ENCODE measurements at places on chromosomes 12 and 14.
A peak's percentile ranks its signal among the peaks of the same experiment; 100 is the strongest.

- DNase-seq = no peak
Observed at GRCh38 chr12:83075471-83075870, 388.8 kb downstream of the TMTC2 start.

DNA sequence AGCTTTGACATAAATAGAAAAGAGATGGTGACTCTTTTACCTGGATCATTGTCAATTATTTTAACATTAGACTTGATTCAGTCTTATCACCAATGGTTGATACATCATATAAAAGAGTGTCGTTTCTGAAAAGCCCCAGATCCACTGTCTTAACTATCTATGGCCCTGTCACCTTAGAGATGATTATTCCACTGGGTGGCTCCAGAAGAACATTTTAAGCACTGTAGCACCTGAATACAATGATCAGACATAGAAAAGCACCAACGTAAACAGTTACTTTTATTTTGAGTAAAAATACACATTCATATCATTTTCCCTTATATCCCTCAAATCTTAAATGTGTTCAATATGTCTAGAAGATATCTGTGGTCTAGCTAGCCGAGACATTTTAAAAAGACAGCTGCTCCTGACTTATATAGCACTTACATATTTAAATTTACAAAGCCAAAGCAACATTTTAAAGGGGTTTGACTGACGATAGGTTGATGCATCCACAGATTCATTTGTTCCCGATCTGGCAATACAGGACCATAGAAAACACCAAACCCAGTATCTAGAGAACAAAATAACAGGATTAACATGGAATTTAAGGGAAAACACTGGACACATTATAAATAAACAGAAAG, 32.9 kb downstream of the TSPAN8 start:
- DNase-seq = no peak

- no peak for DNase-seq
Observed at GRCh38 chr12:108009442-108010070, 119.5 kb upstream of the WSCD2 start.

GRCh38 chr14:53285821-53286220, 132.7 kb upstream of the DDHD1 start:
- no peak for DNase-seq

GRCh38 chr14:31944256-31945073, 132.6 kb upstream of the ARHGAP5 start:
- peak; percentile 97 for DNase-seq

DNA sequence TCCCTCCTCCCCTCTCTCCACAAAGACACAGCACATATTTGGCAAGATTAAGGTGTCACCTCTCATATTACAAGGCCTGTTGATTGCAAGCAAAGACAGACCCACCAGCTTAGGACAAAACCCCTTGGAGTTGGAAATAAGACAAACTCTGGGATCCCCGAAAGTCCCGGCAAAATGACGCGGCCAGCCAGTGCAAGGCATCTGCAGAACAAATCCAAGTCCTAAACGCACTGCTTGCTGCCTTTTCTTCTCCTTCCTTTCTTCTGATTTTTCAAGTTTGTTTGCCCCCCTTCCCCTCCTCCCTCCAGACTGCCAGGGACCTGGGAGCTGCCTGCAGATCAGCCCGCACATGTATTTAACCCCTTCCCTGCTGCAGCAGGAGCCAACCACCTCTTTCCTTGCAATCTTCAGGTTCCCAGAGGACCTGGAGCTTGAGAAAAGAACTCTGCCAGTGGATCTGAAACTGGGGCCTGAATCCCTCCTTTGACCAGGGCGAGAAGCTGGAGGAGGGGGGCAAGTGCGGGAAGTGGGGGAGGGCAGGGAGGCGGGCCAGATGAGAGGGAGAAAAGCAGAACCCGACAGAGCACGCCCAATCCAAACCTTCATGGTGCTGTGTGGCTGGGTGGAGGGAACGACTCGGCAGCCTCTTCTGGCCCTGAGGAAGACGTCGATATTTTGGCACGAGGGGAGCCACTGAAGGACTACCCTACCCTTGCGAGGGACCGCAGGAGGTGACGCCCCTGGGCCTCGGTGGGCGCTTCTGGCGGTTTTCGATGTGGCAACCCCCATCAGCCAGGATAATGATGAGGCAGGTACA, 2.0 kb upstream of the NTF3 start:
- DNase-seq = no peak

DNA sequence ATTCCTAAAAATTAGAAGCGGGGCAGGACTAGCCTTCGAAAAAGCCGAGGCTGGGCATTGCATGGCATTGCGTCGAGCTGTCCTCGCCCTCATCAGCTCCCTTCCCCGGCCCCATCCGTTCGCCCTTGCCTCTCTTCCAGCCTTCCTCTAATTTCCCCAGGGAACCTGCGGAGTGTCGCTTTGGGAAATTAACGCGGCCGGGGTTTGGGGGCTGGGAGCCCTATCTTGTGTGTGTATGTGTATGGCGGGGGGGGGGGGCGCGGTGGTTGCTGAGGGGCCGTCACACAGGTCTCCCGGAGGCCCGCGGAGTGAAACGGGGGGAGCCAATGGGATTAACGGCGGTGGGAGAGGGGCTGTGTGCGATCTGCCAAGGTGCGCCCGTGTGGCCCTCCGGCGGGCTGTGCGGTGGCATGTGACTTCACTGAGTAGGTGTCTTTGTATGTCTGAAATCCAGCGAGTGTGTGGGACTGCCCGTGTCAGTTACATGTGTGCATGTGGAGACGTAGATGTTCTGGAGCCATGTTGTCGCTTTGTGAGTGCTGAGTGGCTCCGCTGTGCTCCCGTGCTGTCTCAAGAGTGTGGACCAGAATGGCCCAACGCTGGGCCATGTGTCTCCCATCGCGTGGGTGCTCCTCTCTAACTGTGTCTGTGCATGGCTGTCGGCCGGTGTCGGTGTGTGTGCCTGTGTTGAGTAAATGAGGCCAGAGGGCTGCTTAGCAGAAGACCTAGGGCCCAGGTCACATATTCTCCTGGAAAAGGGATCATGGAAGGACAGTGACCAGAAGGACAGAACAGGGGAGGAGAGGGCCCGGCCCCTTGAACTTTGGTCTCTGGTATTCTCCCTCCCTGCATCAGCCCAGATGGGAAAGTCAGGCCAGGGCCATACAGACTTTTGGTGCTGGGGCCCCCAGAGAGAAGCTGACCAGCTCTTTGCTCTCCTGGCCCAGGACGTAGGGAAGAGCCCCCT, 1.5 kb downstream of the PTMS start:
- peak; percentile 62 for DNase-seq

DNA sequence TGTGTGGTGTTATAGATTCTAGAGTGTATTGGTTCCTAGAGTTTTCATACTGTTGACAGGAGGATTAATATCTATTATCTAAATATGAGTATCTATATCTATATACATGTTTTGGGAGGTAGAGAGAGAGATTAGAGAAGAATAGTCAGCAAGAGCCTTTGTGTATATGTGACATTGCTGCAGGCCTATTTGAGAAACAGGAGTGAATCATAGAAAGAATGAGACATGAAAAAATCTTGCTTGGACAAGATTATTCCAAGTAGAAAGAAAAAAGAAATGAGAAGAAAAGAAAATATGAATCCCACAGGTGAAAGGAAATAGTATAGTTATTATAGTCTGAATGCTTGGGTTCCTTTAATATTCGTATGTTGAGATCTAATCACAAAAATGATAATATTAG, 720.4 kb downstream of the RERGL start:
- no peak for DNase-seq

DNA sequence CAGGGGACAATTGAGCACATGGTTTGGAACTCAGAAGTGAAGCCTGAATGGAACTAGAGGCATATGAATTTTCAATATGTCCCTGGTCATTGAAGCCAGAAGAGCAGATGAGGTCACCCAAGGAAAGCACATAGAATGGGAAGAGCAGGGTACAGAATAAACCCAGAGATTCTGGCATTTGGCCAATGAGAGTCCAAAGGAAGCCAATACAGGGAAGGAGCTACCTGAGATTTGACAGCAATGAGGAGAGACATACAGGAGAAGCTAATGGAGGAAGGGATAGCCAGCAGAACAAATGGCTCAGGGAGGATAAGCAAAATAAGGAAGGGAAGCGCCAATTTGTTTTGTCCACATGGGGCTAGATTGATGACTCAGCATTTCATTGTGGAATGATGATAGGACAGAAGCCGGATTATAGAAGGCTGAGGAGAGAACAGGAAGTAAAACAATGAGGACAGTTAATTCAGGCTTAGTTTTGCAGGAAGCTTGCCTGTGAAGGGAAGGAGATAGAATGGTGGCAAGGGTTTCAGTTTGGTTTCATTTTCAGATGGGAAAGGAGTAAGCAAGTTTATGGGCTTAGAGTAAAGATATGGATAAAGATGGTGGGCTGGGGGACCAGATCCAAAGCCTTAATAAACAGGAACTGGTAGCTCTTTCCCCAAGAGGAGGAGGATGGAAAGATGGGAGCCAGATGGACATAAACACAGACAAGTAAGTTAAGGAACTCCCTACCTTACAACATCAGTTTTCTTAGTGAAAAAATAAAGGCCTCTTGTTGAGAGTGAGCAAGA, 3.2 kb upstream of the SPTSSA start:
- peak; percentile 11 for DNase-seq

DNA sequence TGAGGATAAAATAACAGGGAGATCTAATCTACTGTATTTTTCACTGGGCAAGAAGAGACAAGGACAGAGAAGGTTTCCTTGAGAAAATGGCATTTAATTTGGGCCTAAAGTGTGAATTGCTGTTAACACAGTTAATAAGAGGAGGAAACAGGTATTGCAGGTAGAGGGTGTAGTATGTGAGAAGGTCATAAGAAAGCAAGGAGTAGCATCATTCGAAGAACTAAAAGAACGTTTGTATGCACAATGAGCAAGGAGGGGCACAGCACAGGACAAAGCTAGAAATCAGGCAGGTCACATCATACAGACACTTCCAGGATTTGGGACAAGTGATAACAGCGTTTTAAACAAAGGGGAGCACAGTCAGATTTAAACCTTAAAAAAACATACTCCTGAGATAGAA, 85.1 kb upstream of the PLEKHA5 start:
- no peak for DNase-seq

DNA sequence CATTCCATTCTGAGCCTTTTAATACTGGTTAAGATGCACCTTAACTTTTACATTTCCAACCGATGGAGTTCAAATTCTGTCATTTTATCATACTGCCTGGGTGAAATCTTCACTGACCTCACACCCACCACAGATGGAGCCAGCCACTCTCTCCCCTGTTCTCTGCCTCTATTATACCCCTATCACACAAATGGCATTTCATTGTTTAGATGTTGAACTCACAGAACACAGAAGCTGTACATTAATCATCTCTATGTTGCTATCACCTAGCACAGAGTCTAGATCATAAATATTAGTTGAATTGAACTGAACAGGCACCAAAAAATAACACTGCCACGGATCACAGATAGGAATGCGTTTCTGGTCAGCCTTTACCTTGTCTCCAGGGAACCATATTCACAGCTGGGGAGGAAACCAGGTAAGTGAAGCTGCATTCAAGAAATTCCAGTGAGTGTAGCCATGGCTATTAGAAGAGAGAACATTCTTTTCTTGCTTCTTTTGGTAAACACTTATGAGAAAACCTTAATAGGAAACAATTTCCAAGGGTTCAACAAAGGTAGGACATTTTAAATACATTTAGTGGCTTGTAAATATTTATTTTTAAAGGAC, 194.9 kb upstream of the RMST start:
- no peak for DNase-seq

GRCh38 chr14:105867961-105868599, 341.7 kb downstream of the TMEM121 start:
- DNase-seq = no peak

- no peak for DNase-seq
Observed at GRCh38 chr14:54058505-54058904, 101.9 kb upstream of the BMP4 start.

- no peak for DNase-seq
Observed at GRCh38 chr14:21184254-21184653, 28.4 kb upstream of the OR5AU1 start.

GRCh38 chr14:62253911-62254310, 491.7 kb downstream of the SNAPC1 start:
- no peak for DNase-seq

DNA sequence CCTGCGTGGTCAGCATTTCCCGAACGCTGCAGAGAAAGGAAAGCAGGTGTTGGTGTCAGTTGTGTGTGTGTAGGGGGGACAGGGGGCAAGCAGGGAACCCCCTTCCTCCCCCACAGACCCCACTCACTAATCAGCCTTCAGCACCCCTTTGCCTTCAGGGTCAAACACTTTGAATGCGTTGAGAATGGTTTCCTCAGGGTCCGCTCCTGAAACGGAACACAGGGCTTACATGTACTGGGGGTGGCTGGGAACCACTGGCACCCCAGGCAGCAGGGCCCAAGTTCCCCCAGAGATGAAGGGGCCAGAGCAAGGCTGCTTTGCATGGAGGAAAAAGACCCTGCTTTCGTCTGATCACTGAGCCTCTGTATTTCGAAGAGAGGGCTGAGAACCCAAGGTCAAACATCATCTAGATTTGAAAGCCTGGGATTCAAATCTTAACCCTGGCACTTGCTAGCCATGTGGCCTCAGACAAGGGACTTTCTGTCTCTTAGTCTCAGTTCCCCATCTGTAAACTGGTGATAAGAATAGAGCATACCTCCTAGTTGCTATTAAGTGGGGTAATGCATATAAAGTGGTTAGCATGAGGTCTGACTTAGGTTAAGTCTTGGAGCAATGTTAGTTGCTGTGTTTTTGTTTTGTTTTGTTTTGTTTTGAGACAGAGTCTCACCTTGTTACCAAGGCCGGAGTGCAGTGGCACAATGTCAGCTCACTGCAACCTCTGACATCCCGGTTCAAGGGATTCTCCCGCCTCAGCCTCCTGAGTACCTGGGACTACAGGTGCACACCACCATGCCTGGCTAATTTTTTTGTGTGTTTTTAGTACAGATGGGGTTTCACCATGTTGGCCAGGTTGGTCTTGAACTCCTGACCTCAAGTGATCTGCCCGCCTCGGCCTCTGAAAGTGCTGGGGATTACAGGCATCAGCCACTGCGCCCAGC, 7.0 kb downstream of the MYL2 start:
- DNase-seq = no peak

DNA sequence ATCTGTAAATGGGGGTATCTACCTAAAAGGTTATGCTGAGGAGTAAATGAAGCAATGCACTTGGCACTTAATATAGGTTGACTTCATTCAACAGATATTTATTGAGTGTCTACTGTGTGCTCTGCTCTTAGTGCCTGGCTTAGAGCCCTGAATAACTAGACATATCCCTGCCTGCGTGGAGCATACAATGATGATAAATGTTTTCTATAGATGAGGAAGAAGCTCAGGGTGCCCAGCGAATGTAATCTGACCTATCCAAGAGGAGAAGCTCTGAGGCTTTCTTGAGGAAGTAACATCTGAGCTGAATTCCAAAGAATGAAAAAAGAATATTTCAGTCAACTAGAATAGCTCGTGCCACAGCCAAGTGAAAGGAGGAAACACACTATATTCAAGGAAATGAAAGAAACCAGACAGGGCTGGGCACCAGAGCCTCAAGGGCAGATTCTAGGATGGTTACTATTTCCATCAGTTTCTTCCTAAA, 17.9 kb upstream of the HIGD1C start:
- no peak for DNase-seq

Measured in SW480 (cell line).